ENCODE measurements at places on chromosomes 16 and 17.
A peak's percentile ranks its signal among the peaks of the same experiment; 100 is the strongest.

- no peak for DNase-seq
These were observed 91.8 kb downstream of the FOXL1 start for GRCh38 chr16:86669937-86670749.

DNA sequence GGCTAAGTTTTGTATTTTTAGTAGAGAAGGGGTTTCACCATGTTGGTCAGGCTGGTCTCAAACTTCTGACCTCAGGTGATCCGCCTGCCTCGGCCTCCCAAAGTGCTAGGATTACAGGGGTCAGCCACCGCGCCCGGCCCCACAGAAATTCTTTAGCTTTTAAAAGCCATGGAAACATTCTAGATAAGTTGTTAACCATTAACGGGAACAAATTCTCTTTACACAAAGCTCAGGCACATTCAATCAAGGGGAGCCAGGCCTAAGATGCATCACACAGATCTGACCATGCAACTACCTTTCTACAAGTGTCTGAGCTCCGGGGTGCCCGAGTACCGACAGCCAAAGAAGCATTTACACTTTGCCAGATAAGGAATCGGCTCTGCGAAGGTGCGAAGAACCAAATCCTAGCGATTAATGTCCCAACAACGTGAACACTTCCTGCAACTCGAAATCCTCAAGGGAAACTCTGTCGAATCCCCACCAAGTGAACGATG is 1.0 kb downstream of the EMC8 start:
- DNase-seq, result no peak

DNA sequence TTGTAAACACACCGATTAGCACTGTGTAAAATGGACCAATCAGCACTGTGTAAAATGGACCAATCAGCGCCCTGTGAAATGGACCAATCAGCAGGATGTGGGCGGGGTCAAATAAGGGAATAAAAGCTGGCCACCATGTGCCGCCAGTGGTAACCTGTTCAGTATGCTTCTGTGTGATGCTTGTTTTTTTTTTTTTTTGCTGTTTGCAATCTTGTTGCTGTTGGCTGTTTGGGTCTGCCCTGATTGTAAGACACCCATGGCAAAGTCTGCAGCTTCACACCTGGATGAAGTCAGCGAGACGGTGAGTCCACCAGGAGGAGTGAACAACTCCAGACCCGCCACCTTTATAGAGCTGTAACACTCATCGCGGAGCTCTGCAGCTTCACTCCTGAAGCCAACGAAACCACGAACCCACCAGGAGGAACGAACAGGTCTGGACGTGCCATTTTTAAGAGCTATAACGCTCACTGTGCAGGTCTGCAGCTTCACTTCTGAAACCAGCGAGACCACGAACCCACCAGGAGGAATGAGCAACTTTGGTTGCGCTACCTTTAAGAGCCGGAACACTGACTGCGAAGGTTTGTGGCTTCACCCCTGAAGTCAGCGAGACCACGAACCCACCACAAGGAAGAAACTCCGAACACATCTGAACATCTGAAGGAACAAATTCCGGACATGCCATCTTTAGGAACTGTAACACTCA is 85.0 kb upstream of the MED9 start:
- DNase-seq, result no peak

GRCh38 chr16:69859105-69859989 is 91.8 kb upstream of the CLEC18A start:
- DNase-seq, result no peak

GRCh38 chr17:50830352-50830751 is 5.0 kb upstream of the WFIKKN2 start:
- no peak for DNase-seq

- DNase-seq, result peak; percentile 83
These were observed 18.4 kb upstream of the MRPS23 start for GRCh38 chr17:57868007-57868909.

GRCh38 chr17:73519714-73520368 is 124.4 kb downstream of the SDK2 start:
- DNase-seq, result no peak

GRCh38 chr17:59151006-59151405 is 4.0 kb downstream of the SKA2 start:
- DNase-seq, result no peak

DNA sequence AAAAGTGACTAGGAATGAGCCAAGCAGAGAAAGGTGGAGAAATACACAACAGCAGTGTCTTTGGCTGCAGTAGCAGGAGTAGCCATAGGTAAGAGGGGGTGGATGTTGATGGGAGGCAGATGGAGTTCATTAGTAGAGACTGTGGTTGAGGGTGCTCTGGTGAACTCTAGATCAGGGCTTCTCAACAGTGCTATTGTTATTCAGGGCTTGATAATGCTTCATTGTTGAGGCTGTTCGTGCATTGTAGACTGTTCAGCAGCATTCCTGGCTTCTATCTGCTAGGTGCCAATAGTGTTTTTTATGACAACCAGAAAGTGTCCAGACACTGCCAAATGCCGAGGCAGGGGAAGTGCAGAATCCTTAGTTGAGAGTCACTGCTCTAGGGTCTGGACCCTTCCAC is 3.6 kb downstream of the ALKBH5 start:
- no peak for DNase-seq

GRCh38 chr17:14843086-14843795 is 421.9 kb downstream of the PMP22 start:
- DNase-seq, result no peak

DNA sequence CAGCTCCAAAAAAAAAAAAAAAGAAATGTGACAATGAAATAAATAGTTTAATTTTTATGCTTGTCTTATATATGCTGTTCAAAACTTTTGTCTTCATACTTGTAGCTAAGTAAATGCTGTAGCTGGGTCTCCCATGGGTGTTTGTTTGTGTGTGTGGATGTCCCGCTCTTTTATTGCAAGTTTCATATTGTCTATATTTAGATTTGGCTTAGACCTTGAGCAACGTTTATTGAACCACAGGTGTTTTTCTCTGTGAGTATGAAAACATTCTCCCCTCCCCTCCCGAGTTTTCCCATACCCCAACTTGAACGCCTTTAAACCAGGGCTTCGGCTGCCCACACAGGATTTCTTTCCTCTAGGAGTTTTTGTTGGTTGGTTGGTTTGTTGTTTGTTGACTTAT is 45.2 kb downstream of the MFSD11 start:
- no peak for DNase-seq

- no peak for DNase-seq
These were observed 84.5 kb downstream of the XYLT1 start for GRCh38 chr16:17386229-17386628.

- no peak for DNase-seq
These were observed 700 bp downstream of the MFAP4 start for GRCh38 chr17:19386051-19386929.

GRCh38 chr17:4513113-4514032 is 14.7 kb downstream of the SPNS2 start:
- DNase-seq, result no peak
